D721Med (cell line): ENCODE measurements at places on chromosomes 2 and 18.

- DNase-seq = no peak
These were observed 1700.5 kb upstream of the TMEFF2 start for GRCh38 chr2:193895226-193895625.

DNA sequence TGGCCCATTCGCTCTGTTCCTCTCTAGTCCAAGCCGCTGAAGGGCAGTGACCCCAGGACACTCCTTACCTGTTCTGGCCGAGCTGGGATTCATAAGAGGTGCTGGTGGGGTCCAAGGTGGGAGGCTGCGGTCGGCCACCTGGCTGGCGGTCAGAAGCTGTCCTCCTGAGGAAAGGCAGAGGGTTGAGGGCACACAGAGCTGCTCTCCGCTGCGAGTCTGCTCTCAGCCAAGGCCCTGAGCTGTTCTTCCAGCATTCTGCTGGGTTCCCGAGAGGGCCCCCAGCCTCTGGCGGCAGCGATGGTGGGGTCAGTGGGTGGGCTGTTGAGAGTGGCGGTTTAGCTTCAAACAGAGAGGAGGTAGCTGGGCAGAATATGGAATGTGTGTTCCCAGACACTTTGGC lies 3.8 kb downstream of the PCARE start:
- no peak for DNase-seq

GRCh38 chr2:135009339-135009738 lies 37.9 kb downstream of the MAP3K19 start:
- DNase-seq = no peak

GRCh38 chr2:139411236-139411635 lies 631.0 kb upstream of the NXPH2 start:
- no peak for DNase-seq

DNA sequence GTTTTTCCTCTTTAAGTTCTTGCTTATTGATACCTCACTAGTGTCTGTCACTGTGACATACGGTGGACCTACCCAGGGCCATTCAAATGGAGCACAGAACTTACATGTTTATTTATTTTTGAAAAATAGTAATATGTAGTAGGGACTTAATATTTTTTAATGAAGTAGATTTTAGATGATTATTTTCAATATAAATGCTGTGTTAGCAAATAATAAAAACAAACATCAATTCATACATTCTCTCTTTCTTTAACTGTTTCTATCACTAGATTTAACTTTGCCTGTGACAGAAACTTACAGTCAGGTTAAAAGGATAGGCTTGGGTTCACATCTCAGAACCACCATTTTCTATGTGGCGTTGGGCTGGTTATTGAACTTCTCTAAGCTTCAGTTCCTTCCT lies 184.4 kb upstream of the RASGRP3 start:
- no peak for DNase-seq

DNA sequence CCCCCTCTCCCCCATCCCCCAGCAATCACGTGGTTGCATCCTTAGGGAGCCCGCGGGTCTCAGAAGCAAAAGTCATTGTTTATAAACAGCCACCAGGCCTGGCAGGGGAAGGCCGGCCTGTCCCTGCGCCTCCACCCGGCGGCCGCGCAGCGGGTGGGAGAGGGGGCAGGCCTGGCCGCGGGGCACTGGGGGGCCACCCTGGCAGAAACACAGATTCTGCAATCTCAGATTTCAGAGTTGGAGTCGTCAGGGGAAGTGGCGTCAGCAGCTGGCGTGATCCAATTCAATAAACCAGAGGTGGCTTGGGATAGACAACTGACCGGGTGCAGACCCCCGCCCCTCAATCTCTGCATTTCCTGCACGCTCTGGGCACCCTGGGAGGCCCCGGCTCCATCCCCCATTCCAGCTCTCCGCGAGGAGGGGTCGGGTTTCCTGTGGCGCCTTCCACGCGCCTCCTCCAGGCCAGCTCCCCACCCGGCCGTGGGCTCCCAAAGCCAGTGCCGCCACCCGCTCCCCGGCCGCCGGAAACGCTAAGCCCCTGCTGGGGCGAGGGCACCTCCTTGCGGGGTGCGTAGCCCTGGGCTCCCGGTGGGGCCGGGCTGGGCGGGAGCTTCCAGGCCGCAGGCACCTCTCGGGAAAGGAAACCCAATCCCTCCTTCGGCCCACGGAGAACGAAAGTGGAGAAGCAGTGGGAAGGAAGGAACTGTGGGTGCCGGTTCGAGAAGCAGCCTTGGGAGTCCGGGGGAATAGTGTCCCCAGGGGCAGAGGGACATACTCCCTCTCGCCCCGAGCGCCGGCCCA lies 1.1 kb downstream of the BIN1 start:
- no peak for DNase-seq

- no peak for DNase-seq
These were observed 13.6 kb upstream of the TEX51 start for GRCh38 chr2:126884861-126885750.

- DNase-seq = no peak
These were observed 25.1 kb upstream of the CREB1 start for GRCh38 chr2:207504513-207505170.

- DNase-seq = no peak
These were observed 1225.3 kb downstream of the SUCLG1 start for GRCh38 chr2:83233781-83234180.

- peak; percentile 70 for DNase-seq
These were observed 15.7 kb downstream of the CCBE1 start for GRCh38 chr18:59681521-59682004.

DNA sequence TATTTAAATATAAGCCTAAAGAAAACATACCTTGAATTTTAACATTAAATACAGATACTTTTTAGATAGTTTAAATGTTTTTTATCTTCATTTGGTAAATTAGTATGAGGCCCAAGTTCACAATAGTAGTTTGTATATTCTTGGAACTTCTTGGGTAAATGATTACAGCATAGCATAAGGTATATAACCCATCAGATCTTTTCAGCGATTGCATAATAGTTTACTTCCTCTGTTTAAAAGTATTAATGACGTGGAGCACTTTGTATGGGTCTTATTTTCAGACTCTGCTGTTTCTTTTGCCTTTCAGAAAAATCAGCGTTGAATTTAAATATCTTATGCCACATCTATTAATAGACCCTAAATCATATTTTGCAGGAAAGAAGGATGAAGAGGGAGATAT lies 60.2 kb downstream of the CHRNA1 start:
- DNase-seq = no peak

GRCh38 chr2:86764661-86765309 lies 25.9 kb downstream of the CD8A start:
- no peak for DNase-seq

DNA sequence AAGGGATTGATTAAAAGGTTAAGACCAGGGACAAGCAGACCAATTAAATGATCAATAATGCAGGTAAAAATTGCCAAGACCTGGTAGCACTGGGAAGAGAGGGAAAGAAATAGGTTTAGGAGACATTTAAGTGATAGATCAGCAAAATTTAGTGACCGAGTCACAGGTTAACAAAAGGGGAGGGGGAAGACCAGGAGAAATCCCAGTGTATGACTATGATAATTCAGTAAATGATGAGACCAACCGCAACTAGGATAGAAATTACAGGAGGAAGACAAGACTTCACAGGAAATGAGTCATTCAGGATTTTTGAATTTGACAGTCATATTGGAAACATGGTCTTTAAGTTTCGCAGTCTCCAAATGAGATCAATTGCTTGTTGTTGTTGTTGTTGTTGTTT lies 62.9 kb downstream of the COBLL1 start:
- DNase-seq = no peak

- peak; percentile 91 for DNase-seq
These were observed 10.5 kb downstream of the CROCC2 start for GRCh38 chr2:240916571-240917008.
